AML-193 (cell line): ENCODE measurements at places on chromosomes 3 and 15.

DNA sequence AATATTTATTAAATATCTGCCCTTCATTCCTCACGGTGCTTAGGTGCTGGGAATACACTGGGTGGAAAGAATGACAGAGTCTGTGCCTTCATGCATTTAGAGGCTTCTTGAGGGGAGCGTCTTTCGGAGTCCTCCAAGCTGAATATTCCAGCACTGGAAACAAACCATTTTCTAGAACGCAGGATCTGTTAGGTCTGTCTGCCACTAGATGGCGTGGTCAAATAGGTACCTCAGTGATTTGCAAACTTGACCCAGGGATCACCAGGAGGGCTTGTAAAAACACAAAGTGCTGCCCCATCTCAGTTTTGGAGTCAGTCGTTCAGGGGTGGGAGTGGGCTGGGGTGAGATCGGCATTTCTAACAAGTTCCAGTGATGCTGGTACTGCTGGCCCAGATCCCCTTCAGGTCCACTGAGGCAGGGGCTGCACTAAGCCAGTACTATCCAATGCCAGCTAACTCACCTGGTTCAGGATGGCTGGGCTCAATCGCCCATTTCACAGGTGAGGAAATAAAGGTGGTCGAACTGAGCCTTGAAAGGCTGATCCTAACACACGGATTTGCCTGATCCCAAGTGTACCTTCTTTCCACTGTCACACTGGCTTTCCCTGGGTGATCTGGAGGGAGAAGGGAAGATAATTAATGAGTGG, 14.8 kb downstream of the ARNT2 start:
- DNase-seq: peak; percentile 39

GRCh38 chr3:139561959-139562676, 22.6 kb upstream of the RBP1 start:
- no peak for DNase-seq

GRCh38 chr15:73822998-73823397, 50.4 kb upstream of the TBC1D21 start:
- no peak for DNase-seq

DNA sequence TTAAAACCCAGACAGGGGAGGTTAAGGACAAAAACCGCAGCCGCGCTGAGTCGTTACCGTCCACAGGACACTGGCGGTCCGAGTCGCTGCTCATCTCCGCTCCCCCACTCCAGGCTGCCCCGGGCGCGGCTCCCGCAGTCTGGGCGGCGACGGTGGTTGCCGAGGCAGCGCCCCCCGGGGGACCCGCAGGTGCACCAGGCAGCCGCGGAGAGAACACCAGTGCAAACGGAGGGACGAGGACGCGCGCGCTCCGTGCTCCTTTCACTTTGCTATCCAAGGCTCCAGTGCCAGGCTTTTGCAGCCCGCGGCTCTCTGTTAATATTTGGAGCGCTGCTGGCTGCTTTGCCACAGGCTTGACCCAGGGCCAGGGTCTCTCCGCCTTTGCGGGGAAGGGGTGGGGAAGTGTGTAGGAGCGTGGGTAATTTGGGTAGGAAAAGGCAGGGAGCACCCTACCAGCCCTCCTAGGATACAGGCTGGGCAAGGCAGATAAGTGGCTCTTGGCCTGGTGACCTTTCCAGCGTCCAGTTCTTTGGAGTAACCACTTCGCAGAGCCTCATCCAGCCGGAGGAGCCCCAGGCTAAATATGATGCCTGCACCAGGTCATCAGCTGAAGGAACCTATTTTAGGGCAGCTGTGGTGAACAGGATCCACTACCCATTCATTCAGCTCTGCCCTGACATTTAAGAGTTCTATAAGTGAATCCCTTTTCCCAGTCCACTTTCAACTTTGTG, at the start of gene GADL1:
TSS of gene GADL1 (minus strand) at position 141 of the 731 bp plus-strand sequence. CDS start at position 94, 47 bp downstream.
- no peak for DNase-seq

- DNase-seq: no peak
Observed at GRCh38 chr3:147409143-147410115, at the start of gene ZIC1. ZIC1 (plus strand) TSS chr3:147409365; CDS start chr3:147410113, 748 bp downstream.

DNA sequence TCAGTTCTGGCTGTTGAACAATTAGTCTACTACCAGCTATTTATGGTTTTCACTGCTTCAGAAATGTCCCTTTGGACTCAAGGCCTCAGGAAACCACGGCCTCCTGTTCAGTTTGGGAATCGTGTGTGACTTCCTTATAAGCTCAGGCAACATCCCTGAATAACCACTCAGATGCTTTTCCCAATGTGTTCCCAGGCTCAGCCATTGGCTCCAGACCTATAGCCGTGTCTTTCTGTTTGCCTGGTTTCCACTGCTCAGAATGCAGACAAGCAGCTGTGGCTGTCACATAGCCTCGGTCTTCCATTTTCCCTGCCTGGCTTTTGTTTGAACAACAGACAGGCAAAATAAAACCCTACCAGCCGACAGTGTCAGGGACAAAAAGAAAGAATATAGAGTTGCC, 63.2 kb upstream of the ATP2B2 start:
- no peak for DNase-seq

- DNase-seq: no peak
Observed at GRCh38 chr3:175247629-175248028, 388.5 kb downstream of the NAALADL2 start.

DNA sequence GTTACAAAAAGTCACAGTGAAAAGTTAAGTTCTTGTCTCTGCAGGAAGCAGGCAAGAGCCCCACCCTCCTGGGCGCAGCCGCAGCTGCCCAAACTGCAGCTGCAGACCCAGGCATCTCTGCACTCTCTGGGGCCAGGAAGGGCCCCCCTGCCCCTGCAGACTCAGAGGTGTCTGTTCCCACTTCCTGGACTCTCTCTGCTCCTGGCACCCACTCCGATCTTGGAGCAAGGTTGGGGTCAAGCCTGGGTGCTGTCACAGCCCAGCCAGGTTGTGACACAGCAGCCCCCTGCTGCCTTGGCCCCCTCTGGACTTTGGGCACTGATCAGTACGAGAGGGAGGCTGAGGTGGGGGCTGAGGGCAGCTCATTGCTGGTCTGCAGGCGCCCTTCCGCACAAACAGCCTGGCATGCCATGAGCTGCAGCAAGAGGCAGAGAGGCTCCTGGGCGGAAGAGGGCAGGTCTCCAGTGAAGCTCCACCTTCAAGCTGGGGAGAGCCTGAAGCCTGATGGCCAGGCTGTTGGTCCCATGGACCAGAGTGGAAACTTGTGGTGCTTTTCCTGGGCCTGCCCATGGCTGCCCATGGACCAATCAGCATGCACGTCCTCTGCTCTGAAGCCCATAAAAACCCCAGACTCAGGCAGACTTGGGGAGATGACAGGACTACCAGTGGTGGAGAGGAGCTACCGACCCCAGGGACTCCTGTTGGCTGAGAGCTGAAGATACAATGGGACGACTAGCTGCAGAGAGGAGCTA, 42.9 kb upstream of the LRRFIP2 start:
- DNase-seq: no peak
